ENCODE measurements at places on chromosomes 4 and X. TPM values are rescaled to one million over a fixed set of nuclear protein-coding genes. Genes with fewer than 3 reads are reported as not detected.

AVPR2 gene
- total RNA-seq, result not detected

PDZD4 gene
- total RNA-seq, result 0.69 TPM

GIMD1 gene
- not detected for total RNA-seq

CT45A5 gene
- not detected for total RNA-seq

SUPT20HL2 gene
- total RNA-seq, result not detected

HSFX4 gene
- not detected for total RNA-seq

PRRG3 gene
- 0.10 TPM for total RNA-seq

Measured in cardiac ventricle fibroblast (primary cell).